ENCODE measurements at places on chromosomes 1 and 21. TPM values are rescaled to one million over a fixed set of nuclear protein-coding genes. Genes with fewer than 3 reads are reported as not detected.

The CD48 gene
- total RNA-seq: 8.4 TPM

The CHRM3 gene
- total RNA-seq: 0.22 TPM

The SH3BGR gene
- total RNA-seq: not detected

The U2AF1 gene
- total RNA-seq: 83.0 TPM

The UBL4B gene
- total RNA-seq: 2.1 TPM

The ZNF648 gene
- total RNA-seq: 0.17 TPM

The PIK3R3 gene
- total RNA-seq: 37.7 TPM

The LRP8 gene
- total RNA-seq: 5.7 TPM

The MAP3K21 gene
- 1.3 TPM for total RNA-seq

The PTPN14 gene
- 31.0 TPM for total RNA-seq

The SMIM1 gene
- total RNA-seq: not detected

The CHIT1 gene
- total RNA-seq: 0.49 TPM

The CA14 gene
- not detected for total RNA-seq

The TMPRSS3 gene
- total RNA-seq: not detected

The SPRR2G gene
- not detected for total RNA-seq

The MIXL1 gene
- total RNA-seq: not detected

The SPRR2B gene
- total RNA-seq: not detected

The WLS gene
- total RNA-seq: 44.7 TPM

The OPRD1 gene
- not detected for total RNA-seq

Measured in subcutaneous adipose tissue (tissue), 4 donors.